Stimulated activated CD8-positive, alpha-beta memory T cell treated with anti-CD3 and anti-CD28 coated beads, Interleukin-7, amount 100 ng/mL, for 1 hour (primary cell): ENCODE measurements at places on chromosomes 11 and 22.

DNA sequence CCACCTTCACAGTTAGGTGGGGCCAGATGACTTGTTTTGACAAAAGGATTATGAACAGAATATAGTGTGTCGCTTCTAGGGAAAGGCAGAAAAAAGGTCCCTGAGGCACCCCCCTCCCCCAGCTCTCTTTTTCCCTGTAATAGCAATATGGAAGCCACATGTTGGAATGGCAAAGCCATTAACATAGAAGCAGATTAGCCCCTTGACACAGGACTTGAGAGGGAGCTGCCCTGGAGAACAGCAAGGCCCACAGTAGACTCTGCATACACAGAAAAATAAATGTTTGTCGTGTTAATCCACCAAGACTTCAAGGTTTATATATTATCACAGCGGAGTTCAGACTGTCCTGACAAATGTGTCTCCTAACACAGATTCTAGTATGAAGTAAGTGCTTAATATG lies 1222.9 kb downstream of the LRRC4C start:
- DNase-seq, result no peak

GRCh38 chr11:57815476-57815875 lies 53.9 kb downstream of the CTNND1 start:
- DNase-seq, result no peak

- DNase-seq, result no peak
These were observed 40.3 kb downstream of the OR5B17 start for GRCh38 chr11:58318532-58318931.

- no peak for DNase-seq
These were observed 63.2 kb downstream of the OTOG start for GRCh38 chr11:17610085-17610894.

DNA sequence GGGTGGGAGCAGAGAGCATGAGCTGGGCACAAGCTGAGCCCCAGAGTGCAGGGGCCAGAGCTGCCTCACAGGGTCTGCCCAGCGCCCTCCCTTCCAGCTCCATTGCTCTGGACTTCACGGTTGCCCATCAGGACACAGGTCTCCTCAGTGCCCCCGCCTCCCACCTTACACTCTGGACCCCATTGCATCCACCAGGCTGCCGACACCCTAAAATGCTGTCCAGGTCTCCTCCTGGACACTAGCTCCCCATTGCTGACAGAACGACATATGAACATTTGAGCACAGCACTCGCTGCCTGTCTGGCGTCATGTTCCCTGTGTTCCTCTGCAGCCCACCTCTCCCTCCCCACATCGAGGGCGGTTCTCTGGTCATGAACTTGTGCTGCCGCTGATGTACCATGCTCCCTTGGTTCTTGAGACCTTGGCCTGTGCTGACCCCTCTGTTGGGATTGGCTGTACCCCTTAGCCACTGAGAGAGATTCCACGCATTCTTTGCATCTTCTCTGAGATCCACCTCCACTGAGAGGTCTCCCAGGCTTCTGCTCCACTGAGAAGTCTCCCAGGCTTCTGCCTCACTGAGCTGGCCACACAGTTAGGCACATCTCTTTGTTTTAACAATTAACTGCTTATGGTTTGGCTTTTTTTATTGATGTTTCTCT lies 34.2 kb upstream of the NECTIN1 start:
- no peak for DNase-seq

DNA sequence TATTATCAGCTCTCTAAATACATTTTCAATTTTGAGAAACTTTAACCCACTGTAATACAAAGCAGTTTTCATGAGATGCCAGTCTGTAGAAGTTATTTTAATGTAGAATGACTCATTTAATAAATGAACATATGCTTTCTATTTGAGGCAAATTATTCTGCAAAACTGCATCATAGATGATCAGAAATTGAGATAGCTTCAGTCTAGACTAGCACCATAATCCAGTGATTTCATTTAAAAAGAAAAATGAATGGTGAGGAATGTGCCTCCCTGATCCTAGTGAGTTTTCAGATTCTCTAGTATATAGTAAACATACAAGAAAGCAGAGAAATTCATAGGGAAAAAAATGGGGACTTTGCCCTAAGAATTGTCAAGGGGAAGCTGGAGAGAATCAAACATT lies 66.1 kb downstream of the OR5AK2 start:
- DNase-seq, result no peak

DNA sequence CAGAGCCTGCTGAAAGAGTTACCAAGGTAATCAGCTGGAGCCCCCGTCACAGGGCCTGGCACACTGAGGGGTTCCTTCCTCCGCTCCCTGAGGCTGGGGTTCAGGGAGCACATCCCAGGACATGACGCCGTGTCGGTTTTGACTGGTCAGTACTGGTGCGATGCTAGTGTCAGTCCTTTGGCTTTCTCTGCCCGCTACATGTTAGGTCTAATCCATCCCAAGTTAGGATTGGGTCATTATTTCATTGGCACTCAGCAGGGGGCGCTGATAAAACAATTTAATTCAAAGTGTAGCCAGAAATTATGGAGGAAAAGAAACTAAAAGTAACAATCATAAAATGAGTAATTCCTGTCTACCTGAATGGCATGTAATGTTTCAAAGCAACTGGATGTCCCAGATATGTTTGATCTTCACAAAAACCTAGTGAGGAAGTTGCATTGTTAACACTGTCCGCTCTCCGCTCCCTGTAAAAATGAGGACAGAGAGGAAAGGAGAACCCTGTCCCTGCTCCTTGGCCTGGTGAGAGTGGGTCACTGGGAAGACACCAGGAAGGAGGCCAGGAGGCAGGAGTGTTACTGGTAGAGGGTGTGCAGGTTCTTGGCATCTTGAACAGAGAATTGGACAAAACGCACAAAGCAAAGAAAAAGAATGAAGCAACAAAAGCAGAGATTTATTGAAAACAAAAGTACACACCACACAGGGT lies 27.1 kb downstream of the TSKU start:
- no peak for DNase-seq

- DNase-seq, result no peak
These were observed 43.6 kb upstream of the DBX1 start for GRCh38 chr11:20203831-20204230.

DNA sequence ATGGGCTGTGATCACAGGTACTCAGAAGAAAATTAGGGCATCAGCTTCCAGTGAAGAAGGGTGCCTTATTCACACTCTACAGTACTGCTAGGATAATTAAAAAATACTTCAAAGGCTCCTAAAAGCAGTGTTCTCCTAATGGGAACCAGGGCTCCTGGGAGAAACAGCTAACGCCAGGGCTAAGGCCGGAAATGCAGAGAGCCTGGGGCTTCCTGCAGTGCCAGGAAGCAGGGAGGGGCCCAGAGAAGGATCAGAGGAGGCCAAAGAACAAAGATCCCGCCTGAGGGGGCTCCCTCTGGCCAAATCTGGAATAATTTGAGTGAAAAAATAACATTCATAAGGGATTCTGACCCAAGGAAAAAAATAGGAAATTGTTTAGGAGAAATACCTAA lies 27.5 kb downstream of the TOLLIP start:
- DNase-seq, result no peak

DNA sequence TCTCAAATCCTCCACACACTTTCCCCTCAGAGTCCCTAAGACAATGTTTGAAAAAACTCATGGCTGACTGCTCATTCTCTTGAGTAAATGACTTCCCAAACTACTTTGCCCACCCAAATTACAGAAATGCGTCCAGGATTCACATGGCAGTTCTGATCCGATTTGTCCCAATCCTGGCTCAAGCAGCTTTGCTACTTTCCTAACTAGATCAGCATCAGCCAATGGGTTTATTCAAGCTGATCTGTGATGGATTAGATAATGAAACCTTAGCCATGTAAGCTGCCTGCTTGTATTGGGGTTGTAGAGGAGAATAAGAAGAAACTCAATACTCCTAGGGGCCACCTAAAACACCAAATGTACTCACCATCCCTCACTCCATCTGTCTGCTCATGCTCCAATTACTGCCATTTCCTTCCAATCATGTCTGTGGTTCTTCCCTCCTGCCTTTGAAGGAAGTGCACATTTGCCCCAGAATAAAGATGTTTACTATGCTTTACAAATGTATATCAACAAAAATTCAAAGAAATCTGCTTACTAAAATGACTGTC lies 6.9 kb downstream of the RBFOX2 start:
- no peak for DNase-seq

GRCh38 chr11:71153005-71153390 lies 99.4 kb downstream of the SHANK2 start:
- DNase-seq, result no peak

GRCh38 chr22:36196254-36197064 lies 5.2 kb downstream of the APOL4 start:
- no peak for DNase-seq

DNA sequence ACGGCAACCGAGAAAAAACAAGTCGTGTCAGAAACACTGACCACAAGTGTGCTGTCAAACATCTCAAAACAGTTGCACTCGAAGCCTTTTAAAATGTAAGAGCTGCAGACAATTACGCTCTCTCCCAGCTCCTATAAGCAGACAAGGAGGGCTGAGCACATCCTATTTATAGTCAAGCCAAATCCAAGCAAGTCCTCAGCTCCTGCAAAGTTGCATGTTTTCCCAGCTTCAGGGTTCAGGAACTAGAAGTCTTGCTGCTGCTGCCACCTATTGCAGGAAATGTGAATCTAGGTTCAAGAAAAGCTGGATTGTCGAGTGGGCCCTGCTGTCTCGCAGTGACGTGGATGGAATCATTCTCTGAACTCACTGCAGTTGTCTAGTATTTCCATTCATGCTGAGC lies 15.5 kb downstream of the EFCAB6 start:
- DNase-seq, result no peak

- no peak for DNase-seq
These were observed 42.7 kb downstream of the DDIAS start for GRCh38 chr11:82944198-82944597.

- no peak for DNase-seq
These were observed 45.0 kb downstream of the GRAMD4 start for GRCh38 chr22:46665151-46665695.

DNA sequence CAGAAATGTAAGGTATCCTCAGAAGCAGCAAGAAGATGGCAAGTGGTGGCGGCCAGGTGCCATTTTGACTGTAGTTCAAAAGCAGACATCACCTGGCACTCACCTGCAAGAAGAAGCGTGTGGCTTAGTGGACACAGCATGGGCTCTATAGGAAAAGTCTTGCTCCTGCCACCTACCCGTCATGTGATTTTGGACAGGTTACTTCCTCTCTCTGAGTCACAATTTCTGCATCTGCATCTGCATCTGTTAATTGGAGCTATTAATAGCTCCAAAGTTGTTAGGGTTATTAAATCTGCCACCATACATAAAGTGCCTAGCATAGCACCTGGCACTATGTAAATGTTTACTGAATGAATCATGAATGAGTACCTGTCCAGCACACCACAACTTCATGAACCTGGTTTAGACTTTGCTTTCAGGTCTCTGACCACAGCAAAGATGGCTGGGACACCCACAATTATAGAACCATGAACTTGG lies 16.8 kb downstream of the RAB30 start:
- no peak for DNase-seq

- no peak for DNase-seq
These were observed 137.8 kb upstream of the UBASH3B start for GRCh38 chr11:122517403-122518379.

- no peak for DNase-seq
These were observed 169.3 kb upstream of the BLID start for GRCh38 chr11:122285070-122285988.

DNA sequence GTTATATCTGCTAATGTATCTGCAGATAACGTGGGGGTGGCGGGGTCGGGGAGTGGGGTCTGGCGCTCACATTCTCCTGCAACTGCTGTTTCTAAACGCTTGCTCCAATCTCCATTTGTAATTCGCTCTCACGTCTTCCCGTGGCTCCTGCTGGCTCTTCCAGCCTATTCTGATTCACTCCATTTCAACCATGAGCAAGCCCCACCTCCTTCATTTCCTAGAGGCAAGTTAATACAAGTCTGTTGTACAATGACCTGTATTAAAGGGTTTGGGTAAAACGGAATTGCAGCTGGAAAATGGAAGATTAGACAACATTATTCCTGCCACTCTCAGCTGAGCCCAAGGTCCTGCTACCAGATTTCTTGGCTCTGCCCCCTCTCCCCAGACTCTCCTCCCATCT lies 132.3 kb downstream of the CSNK2A3 start:
- DNase-seq, result no peak

GRCh38 chr11:104221455-104221854 lies 57.5 kb upstream of the PDGFD start:
- no peak for DNase-seq

- DNase-seq, result no peak
These were observed 9.9 kb upstream of the RASD2 start for GRCh38 chr22:35530700-35531099.

GRCh38 chr11:62340269-62340901 lies 3.1 kb downstream of the ASRGL1 start:
- peak; percentile 14 for DNase-seq

- DNase-seq, result no peak
These were observed 30.6 kb upstream of the TSKU start for GRCh38 chr11:76752321-76753143.

DNA sequence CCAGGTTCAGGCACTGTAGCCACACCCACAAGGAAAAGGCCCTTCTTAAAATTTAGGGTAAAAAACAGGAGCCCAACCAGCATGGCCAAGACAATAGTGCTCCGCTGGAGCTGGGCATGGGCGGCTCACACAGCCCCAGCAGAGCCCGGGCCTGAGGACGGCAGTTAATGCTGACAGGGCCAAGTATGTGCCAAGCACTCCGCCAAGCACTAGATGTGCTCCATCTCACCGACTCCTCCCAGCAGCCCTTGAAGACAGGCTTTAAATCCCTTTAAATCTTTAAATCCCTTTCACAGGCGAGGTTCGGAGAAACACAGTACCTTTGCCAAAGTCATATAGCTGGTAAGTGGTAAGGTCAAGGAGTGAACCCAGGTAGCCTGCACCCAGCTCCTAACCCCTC lies 4.8 kb downstream of the ARFGAP2 start:
- DNase-seq, result no peak

DNA sequence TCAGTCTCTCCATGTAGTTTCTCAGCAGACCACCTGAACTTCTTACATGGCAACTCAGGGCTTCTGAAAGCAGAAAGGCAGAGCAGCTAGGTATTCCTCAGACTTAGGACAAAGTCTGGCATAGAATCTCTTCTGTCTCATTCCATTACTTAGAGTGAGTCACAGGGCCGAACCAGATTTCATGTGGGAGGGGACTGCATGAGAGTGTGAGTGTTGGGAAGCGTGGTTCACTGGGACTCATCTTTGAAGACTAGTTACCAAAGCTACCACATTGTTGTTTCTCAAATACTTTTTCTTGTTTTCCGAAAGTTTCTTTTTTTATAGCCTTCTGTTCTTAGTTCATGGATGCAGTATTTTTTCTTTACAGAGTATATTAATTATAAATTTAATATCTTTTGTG lies 36.1 kb upstream of the SCN3B start:
- no peak for DNase-seq

DNA sequence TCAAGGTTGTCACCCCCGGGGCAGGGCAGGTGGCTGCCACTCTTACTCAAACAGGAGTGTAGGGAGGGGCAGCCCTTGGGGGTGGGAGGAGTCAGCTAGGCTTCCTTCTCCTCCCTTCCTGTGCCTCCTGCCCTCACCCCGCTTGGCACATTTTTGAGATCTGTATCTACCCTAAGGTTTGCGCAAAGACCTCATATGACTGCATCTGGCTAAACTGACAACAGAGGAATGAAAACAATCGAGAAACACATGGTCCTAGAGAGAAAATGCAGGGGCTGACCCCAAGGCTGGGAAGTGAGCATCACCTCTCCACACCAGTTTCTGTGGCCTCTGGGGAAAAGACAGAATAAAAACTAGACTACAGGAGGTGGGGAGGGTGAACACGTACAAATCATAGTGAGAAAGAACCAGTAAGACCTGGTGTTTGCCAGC lies 28.1 kb downstream of the IGSF9B start:
- DNase-seq, result no peak

GRCh38 chr11:8813658-8814057 lies 97.3 kb upstream of the AKIP1 start:
- DNase-seq, result peak; percentile 13
